ENCODE measurements at places on chromosomes 6 and 20. TPM values are rescaled to one million over a fixed set of nuclear protein-coding genes. Genes with fewer than 3 reads are reported as not detected.

The MUC21 gene
- total RNA-seq: not detected

The HLA-DPA1 gene
- 34.1 TPM for total RNA-seq

The NRN1 gene
- 12.6 TPM for total RNA-seq

The CCN6 gene
- not detected for total RNA-seq

The MRAP2 gene
- 0.13 TPM for total RNA-seq

The TRIM27 gene
- total RNA-seq: 15.7 TPM

The FAM184A gene
- 1.6 TPM for total RNA-seq

The GMDS gene
- total RNA-seq: 4.9 TPM

The IMPG1 gene
- not detected for total RNA-seq

The MCCD1 gene
- total RNA-seq: not detected

The TSBP1 gene
- total RNA-seq: not detected

The DBNDD2 gene
- 350 TPM for total RNA-seq

The RAET1G gene
- total RNA-seq: not detected

The APCDD1L gene
- 0.54 TPM for total RNA-seq

The LHFPL5 gene
- not detected for total RNA-seq

The SPTLC3 gene
- total RNA-seq: 5.9 TPM

- no peak for DNase-seq
These were observed 133.1 kb upstream of the MLN start for GRCh38 chr6:33936886-33937285.

- DNase-seq: no peak
These were observed 25.8 kb downstream of the MAP7 start for GRCh38 chr6:136524339-136524935.

GRCh38 chr6:43944908-43945767 lies 175.1 kb downstream of the VEGFA start:
- no peak for DNase-seq

GRCh38 chr20:12058216-12058615 lies 140.5 kb downstream of the BTBD3 start:
- DNase-seq: no peak

- no peak for DNase-seq
These were observed 76.3 kb downstream of the PERP start for GRCh38 chr6:138030872-138031271.

DNA sequence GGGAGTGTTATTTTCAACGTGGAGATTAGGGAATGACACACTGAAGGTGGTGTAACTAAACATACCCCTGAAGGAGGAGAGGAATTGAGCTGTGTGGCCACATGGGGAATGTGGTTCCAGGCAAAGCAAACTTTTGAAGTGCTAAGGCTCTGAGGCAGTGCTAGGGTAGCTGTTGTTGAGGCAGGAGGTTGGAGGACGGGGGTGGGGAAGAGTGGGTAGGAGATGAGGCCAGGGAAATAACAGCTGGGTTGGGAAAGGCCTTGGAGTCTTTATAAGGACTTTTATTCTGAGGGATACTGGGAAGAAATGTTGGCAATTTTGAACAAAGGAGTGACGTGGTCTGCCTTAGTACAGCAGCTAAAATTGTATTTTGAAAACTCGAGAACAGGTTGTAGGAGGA lies 13.0 kb downstream of the RPRD1B start:
- DNase-seq: no peak

DNA sequence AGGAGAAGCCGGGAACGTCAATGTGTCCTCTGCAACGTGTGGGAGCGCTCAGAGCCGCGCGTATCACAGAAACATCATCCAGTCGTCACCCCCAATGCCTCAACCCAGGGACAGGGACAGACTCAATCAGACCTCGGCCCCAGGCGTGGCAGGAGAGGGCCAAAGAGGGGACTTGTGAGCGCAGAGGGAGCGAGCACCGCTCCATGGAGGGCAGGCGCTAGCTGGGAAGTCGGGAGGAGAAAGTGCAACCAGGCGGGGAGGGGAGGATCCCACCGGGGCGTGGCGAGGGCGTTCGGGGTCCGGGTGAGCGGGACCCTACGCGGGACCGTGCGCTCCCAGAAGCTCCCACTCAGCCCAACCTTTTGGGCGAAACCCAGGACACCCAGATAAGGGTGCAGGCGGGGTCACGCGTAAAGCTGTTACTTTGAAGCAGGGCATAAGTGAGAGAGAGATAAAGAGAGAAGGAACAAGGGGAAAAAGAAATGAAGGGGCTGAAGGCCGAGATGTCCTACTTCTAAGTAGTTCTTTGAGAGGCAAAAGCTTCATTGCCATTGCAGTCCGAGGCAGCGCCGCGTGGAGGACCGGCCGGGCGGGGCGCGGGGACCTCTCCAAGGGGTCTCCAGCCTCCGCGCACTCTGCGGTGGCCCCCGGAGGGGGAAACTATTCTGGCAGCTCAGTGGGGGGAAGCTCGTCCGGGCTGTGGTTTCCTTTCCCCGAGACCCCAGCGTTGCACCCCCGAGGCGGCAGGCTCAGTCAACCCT lies 862 bp upstream of the SOBP start:
- DNase-seq: peak; percentile 65

DNA sequence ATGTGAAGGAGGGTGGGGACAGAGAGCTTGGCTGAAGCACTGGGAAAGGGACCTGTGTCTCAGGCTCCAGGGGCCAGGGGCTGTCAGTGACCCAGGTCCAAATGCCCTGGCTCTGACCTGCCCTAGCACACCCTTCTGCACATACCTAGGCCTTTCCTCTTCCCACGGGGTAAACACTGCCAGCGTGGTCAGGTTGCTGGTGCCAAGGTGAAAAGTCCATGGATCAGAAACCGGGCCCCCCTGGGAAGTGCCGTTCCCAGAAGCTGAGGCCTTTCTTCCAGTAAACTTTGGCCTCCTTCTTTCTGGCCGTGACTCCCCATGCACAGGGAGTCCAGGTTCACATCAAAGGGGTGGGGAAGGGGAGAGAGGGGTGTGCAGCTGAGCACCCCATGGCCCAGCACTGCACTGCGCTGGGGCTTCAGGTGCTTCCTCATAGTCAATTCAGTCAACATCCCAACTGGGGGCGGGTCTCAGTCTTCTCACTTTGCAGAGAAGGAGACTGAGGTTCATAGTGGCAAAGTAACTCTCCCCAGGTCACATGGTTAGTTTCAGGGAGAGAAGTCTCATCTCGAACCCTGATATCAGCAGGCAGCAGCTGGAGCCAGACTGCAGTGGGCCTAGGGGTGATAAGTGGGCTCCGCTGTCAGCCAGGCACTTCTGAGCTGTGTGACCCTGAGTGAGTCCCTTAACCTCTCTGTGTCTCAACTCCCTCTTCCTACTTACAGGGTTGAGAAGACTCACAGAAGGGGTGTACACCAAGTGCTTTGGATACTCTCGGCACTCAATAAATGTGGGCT lies 17.0 kb downstream of the PCK1 start:
- DNase-seq: no peak

GRCh38 chr6:32166411-32167061 lies 2.1 kb downstream of the EGFL8 start:
- DNase-seq: no peak

GRCh38 chr6:143356101-143356880 lies 94.2 kb downstream of the ADAT2 start:
- no peak for DNase-seq

DNA sequence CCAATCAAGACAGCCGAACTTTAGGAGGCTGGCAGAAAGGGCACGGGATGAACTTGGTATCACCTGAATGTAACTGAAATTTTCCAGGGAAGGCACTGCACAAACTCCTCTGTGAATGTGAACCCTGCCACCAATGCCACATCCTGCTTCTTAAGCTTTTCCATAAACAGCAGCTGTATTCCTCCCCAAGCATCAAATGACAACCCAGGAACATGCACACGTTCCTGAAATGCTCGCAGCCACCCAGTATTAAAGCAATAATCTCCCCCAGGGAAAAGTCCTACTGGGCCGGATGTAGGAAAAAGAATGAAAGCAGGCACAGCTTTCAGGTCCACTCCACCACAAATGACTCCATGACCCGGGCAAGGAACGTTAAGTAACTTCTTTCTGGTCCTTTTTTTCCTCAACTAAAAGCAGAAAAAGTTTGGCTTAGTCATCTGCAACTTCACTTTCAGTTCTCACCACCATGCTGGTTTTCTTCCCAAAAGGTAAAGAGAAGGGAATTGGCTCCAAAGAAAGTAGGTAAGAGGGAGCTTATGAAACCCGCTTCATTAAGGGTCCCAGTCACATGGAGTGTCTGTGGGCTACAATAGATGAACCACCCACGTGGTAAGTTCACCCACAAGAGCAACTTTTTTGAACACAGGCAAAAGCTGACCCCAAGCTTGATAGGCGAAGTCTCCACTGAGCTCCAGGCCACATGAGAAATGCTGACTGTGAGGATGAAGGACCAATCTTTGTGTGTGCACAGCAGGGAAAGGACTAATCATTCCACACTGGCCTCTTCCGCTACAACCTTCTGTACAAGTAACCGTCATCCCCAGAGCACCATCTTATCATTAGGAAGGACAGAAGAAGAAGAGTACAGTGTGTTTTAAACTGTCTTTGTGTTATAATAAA lies 90.1 kb downstream of the HIVEP2 start:
- DNase-seq: no peak

- no peak for DNase-seq
These were observed 70.2 kb downstream of the CDH4 start for GRCh38 chr20:61322151-61322865.

GRCh38 chr6:84718038-84718955 lies 46.1 kb downstream of the TBX18 start:
- no peak for DNase-seq

- DNase-seq: no peak
These were observed 116.0 kb downstream of the GPR63 start for GRCh38 chr6:96721227-96721626.

GRCh38 chr6:4655196-4656025 lies 120.8 kb upstream of the CDYL start:
- DNase-seq: no peak

DNA sequence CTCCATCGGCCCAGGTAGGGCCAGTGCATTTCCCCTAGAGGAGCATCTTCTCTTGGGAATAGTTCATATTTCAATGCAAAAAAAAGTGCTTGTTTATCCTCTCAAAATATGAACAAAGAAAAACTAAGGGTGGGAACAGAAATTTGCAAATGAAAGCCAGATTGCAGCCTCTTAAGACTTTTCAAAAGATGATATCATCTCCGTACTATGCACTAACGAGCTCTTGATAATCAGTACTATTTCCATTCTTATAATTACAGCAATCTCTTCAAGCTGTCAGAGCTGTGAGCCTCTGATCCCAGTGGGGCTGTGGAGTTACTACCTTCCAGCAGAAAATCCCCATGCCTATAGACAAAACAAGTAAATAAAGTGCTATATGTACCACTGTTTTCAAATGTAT lies 77.1 kb downstream of the SOD2 start:
- no peak for DNase-seq

DNA sequence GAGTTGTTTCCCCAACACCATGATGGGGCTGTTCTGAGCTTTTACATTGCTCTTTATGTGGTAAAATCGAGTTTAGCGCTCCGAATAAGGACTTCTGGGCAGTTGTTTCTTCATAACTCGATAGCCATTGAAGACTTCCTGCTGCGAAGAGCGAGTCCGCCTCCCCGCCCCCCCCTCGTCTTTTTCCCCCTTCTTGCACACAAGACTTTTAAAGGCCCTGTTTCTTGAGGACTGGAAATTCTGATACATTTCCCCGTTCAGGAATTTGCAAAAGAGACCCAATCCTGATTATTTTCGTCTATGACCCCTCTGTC lies 1.5 kb upstream of the CITED2 start:
- peak; percentile 52 for DNase-seq

All from Right ventricle myocardium superior (tissue), 1 donor.